ENCODE measurements at places on chromosomes 5 and 9.

GRCh38 chr5:28415791-28416443, 1377.5 kb upstream of the CDH9 start:
- DNase-seq, result no peak

- DNase-seq, result no peak
Measured at GRCh38 chr9:120870206-120870605, 6.8 kb downstream of the PHF19 start.

DNA sequence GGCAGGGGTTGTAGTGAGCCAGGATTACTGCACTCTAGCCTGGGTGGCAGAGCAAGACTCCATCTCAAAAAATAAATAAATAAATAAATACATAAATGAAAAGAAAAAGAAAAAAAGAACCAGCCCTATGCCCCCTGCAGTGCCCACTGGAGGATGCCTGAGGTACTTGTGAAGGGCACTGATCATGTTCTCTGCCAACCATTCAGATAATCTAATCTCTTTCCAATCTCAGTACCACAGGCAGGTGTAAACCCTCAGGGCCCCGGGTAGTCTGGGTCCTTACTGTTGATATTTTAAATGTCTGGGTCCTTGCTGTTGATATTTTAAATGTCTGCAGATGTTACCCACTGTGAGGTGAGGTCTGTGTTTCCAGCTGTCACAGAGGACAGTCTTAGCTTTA, 321.8 kb upstream of the ADCY2 start:
- DNase-seq, result no peak

DNA sequence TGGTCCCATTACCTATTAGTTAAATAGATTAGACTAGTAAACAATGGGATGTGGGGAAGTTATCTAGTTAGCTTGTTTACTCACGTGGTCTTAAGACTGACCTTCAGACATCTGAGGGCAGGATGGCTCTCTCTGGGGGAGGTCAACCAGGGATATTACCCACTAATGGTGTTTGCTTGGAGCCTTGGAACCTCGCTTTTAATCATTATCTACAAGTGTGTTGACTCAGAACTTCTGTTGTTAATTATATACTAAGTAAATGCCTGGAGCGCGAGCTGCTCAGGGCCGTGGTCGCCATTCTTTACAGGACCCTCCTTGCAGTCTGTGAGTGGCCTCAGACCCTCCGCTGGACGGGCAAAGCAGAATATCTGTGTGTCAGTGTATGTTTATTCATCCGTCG, 48.5 kb upstream of the ZNF354A start:
- no peak for DNase-seq

DNA sequence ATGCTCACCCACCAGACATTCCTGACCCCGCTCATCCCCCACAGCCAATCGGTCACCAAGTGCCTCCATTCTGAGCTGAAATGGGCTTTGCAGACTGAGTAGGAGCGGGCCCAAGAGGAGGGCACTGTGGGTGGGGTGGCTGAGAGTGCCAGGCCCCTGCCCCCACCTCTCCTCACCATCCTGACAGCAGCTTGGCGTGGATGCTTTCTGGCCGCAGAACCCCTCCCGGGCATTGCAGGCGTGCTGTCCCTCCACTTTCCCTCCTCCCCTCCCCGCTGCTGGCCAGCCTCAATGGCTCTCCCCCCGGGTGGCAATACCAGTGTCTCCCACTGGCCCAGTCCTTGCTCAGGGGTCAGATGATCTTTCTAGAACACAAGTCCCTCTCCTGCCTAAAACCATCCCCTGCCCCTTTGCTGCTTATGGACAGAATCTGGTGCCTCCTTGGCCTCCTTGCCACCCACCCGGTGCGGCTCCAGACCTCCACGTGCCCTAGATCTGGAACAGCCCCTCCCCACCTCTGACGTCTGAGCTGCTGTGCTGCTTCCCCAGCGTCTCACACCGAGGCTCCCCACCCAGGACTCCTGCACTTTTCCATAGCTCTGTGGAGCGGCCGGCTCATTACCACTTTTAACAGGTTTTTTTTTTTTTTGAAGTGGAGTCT, 6.1 kb downstream of the FLT4 start:
- DNase-seq, result no peak

GRCh38 chr9:104783588-104783987, 19.7 kb downstream of the NIPSNAP3B start:
- no peak for DNase-seq

- no peak for DNase-seq
Measured at GRCh38 chr9:34085581-34086500, 37.2 kb upstream of the UBAP2 start.

DNA sequence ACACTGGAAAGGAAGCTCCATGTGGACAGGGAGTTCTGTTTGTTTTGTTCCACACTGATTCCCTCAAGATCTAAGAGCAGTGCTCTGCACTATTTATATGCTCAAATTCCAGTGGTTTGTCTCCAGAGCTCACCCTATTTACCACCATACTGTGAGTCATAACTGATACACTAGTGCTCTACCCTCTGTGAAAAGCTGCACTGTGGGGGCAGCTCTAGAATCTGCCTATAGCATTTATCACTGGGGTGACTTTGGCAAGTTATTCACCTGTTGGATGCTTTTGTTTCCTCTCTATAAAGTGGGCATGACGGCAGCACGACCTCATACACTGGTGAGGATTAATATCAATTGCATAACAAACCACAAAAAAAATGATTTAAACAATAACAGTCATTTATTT, 307.8 kb downstream of the NR2F1-AS1 start:
- no peak for DNase-seq

DNA sequence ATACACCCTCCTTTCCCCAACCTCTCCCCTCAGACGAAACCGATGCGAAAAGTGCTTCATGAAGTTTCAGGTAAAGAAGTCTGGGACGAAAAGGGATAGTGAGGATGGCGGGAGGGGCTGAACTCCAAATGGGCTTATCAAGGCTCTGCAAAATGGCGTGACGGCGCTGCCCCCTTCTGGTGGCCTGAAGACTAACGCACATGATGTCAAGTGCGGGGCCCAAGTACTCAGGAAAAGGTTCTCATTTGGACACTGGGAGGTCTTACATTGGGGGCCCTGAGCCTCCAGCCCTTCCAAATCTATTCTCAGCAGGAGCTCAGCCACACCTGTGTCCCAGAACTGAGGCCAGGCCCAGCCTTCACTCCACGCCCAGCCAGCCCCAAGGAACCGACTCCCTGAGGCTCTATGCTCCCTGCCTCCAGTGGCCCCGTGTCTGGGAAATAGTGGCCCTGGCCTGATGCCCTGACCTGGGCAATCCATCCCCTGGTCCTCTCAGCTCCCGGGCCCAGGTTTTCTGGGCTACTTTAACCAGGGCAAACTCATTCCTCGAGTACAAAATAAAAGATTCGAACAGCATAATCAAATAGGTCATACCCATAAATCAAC, 119.9 kb downstream of the KCNIP1 start:
- peak; percentile 8 for DNase-seq

- no peak for DNase-seq
Measured at GRCh38 chr5:156590978-156591377, 259.1 kb upstream of the PPP1R2B start.

GRCh38 chr9:94870793-94871558, 144.5 kb downstream of the AOPEP start:
- peak; percentile 71 for DNase-seq

GRCh38 chr9:4118666-4119065, 181.2 kb downstream of the GLIS3 start:
- no peak for DNase-seq

GRCh38 chr5:8842971-8843551, 702.8 kb downstream of the SEMA5A start:
- no peak for DNase-seq

- no peak for DNase-seq
Measured at GRCh38 chr5:17737092-17737491, 102.8 kb downstream of the TAF11L14 start.

GRCh38 chr9:123406691-123407216, 50.8 kb downstream of the CRB2 start:
- DNase-seq, result no peak

GRCh38 chr5:176817369-176817840, 7.0 kb downstream of the UNC5A start:
- no peak for DNase-seq

DNA sequence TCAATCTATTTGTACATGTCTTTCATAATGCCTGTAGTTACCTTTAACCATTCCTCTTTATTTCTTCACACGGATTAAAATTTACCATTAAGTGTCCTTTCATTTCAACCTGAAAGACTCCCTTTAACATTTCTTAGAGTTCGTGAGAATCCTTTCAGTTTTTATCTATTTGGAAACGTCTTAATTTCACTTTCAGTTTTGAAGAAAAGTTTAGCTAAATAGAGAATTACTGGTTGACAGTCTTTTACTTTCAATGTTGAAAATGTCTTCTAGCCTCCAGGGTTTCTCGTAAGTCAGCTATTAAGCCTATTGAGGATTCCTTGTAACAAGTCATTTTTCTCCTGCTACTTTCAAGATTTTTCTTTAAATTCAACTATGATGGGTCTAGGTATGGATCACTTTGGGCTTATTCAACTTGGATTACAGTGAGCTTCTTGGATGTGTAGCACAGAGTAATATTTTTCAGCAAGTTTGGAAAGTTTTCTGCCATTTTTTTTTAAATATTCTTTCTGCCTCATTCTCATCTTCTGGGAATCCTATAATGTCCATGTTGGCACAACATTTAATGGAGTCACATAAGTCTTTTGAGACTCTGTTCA, 48.5 kb downstream of the RFX3 start:
- no peak for DNase-seq

GRCh38 chr5:53099546-53099945, 10.0 kb downstream of the MOCS2 start:
- no peak for DNase-seq

- DNase-seq, result no peak
Measured at GRCh38 chr9:81423589-81424326, 265.6 kb downstream of the TLE1 start.

DNA sequence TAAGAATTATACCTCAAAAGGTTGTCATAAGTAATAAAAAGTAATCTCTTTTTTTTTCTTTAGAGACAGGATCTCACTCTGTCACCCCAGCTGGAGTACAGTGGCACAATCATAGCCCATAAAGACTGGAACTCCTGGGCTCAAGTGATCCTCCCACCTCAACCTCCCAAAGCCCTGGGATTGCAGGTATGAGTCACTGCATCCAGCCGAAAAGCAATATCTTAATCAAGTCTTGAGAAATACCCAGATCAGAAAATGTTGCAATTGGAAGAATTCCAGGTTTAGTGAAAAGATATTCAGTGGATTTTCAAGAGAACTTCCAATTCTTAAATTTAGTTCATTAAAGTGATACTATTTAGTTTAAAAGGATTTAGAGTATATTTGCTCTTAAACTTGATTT, 40.9 kb upstream of the IDNK start:
- no peak for DNase-seq

DNA sequence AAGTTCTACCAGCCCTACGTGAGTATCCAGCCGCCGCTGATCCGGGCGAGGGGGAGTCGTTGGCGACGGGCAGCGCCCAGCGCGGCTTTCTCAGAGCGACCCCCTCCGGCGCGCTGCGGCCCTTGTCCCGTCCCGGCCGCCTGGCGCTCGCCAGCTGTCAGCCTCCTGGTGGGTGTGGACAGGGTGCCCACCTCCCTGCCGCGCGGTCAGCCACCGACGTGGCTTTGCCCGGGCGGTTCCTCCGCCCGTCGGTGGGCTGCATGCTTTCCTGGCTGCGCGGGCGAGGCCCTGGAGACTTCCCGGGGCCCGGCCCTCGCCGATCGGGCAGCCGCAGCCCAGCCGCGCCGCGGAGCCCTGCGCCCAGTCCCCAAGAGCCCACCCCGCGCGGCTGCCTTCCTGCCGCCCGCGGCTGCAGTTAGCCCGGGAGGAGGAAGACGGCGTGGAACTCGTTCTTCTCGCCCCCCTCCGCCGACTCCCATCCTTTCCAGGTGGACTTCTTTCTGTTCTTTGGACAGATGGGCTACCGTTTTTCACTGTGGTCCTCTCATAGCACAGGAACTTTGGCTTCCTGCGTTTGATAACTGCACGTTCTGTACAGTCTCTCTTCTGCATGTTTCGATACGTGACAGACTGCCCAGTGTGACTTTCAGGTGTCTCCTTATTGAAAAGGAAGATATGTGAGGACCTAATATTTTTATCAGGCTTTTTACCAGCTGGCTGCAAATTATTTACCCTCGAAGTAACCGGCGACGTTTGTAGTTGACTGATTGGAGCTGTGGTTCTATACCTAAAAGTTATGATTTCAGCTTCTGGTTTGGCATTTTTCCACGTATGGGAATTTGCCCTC, 577 bp downstream of the AP3S1 start:
- DNase-seq, result no peak
